Activated T-cell treated with anti-CD3 and anti-CD28 coated beads for 4 hours (primary cell): ENCODE measurements at places on chromosomes 12 and 14.

DNA sequence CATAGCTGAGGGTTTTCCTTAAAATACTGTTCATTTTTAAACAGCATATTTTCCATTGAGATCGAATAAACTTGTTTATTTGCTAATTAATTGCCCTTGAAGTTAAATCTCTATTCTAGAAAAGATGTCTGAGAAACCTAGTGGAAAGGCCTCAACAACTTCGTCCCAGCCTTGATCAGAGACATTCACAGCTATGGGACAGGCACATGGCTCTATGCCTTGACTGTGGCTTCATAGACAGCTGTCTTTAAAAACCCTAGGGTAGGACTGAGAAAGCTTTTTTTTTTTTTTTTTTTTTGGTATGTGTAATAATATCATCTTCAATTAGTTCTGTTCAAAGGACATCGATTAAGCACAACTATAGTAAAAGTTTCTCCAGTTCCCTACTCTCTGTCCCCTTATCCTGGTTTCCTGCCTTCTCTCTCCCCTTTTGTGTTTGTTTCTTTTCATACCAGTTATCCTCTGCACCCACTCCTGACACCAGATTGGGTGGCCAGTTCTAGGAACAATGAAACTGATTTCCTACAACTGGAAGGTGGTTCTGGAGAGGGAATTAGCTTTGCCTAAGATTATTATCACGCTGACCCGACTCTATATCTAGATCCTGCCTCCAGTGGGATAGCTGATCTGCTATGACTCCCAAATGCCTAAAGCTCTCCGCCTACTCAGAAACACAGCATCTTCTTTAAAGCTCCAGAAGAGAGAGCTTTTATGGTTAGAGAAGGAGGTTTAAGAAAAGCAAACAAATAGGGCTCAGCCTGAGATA is 20.3 kb downstream of the SOCS2 start:
- no peak for DNase-seq

GRCh38 chr12:12909228-12909994 is 18.0 kb downstream of the GPRC5A start:
- DNase-seq: no peak

GRCh38 chr12:75270157-75270556 is 60.0 kb downstream of the CAPS2 start:
- no peak for DNase-seq

DNA sequence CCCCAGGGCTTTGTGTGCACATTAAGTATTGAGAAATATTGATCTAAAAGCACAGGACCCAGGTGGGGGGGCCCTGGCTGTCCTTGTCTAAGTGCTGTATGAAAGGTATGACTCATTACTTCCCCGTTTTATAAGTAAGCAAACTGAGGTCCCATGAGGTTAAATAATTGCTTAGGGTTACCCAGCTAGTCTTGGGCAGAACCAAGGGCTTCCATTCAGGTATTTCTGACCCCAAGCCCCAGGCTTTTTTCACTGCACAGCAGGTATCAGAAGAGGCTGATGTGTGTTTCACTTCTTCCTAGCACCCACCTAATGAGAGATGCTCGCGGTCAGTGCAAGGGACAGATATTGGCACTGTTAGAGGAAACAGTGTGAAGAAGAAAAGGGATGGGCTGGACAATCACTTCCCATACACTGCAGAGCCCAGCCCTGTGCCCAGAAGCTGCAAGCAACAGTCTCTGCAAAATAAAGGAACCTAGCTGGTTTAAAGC is 4.7 kb upstream of the TC2N start:
- DNase-seq: peak; percentile 48

DNA sequence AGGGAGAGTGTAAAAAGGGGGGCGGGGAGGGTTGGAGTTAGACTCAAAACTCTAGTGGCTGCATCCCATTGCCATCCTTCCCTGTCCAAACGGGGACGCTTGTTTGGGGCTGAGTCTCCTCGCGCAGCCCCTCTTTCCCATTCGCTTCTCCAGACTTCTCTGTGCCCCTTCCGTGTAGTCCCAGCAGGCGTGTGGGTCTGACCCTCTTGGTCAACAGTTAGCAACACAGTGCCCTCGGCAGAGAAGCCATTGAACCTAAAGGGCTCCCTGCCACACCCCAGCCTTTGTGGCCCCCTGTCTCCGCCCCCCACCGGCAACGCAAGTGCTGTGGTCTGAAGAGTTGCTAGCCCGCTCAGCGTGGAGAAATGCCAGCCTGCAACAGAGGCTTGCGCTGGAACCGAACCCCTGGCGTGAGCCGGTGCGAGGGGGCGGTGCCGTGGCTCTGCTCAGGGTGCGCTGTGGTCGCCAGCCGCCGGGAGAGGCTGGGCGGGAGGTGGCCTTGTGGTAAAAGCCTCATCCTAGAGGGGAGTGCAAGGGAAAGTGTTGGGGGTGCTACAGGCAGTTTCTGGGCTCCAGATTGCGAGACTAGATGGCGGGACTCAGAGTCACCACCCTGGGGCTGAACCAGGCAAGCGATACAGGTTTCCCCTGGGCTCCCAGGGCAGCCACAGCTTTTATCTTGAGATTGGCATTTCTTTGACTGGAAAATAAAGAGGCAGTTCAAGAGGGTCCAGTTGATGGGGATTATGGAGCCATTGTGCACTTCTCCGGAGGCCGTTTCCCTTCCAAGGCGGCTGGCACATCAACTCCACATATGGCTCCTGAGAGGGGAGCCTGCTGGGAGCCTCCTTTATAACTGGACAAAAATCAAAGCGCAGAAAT is 2.1 kb downstream of the PLXNC1 start:
- DNase-seq: no peak

- DNase-seq: no peak
These were observed 5.3 kb upstream of the PSMD9 start for GRCh38 chr12:121883315-121883660.

GRCh38 chr14:64871344-64871743 is 8.4 kb downstream of the SPTB start:
- no peak for DNase-seq

DNA sequence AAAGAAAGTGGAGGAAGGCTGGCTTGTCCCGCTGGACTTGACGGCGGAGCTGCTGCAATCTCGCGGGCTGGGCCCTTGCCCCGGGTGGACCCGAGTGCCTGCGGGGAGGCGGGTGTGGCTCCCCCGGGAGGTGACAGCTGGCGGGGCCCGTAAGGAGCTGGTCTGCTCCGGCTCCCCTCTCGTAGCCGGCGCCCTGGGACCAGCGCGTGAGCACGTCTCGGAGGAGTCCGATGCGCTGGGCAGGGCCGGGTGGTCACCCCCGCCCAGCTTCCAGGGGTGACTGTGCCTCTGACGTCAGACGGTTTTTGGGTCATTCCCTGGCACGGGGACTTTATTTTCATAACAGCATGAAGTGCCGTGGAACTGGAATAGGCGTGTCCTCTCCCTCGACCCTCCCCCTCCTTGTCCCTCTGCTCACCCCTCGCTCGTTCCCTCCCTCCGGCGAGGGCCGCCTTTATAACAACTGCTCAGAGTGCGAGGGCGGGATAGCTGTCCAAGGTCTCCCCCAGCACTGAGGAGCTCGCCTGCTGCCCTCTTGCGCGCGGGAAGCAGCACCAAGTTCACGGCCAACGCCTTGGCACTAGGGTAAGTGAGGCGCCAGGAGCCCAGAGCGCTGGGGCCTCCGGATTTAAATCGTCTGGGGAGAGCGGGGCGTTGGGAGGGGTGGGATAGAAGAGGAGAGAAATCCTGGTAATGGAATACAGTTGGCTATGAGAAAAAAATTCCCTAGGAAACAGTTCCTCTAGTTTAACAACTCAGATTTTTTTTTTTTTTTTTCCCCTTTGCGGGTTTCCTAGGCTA is at the start of gene GPRC5A:
Gene GPRC5A, plus strand, starts transcription at position 483 of the 801 bp plus-strand sequence. CDS start 16,688 bp downstream, outside the sequence.
- DNase-seq: peak; percentile 14

DNA sequence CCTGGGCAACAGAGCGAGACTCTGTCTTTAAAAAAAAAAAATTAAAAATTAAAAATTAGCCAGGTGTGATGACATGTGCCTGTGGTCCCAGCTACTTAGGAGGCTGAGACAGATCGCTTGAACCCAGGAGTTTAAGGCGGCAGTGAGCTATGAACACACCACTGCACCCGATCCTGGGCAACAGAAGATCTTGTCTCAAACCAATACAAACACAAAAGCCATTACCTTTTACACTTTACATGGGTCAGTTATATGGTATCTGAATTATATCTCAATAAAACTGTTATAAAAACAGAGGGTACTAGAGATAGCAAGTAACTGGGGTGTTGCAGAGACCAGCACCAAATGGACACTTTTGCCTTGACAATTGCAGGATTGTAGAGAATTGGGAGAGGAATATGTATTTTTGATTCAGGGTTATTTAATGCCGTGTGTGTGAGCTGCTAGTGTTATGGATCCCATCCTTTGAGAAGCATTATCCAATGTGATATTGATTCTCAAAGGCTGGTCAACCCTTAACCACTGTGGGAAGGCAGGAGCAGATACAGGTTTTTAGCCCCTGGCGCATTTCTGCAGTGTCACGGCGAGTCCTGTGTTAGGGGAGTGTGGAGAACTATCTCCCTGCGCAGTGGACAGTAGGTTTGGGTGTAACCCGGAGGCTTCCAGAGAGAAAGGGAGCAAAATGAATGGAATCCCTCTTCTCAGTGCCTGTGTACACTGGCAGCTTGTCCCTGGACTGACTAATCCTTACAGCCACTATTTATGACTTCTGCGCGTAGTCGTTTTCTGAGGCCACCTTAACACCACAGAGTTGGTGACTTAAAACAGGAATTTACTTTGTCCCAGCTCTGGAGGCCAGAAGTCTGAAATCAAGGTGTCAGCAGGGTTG is 4.3 kb downstream of the PSMD9 start:
- no peak for DNase-seq

GRCh38 chr14:33412450-33412849 is 473.8 kb downstream of the NPAS3 start:
- no peak for DNase-seq

DNA sequence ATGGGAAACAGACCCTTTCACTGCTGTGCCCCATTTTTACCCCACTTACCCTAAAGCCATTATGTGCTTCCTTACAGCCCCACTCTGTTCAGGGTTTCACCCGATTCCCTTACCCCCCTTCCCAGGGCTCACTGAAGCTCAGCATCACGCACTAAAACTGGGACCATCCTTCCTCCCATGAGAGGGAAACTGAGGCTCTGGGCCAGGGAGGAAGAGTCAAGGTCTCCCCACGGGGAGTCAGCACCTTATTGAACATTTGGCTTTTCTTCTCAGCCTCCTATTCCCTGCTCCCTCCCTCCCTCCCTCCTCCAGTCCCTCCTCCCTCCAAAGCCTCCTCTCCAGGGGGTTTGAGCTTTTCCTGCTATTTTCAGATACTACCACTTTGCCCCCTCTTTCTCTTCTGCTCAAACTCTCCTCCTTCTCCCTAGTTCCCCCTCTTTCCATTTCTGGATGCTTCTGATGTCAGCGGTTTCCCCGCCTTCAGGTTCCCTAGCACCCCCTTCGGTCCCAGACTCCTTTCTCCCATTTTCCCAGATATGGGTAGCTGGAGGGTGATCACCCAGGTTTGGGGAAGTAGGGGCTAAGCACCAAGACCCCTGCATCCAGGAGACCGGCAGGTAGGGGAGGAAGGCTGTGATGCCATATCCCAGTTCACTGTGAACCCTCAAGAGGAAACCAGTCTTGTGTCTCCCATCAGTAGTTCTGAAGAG is 960 bp downstream of the GPR162 start:
- DNase-seq: no peak

DNA sequence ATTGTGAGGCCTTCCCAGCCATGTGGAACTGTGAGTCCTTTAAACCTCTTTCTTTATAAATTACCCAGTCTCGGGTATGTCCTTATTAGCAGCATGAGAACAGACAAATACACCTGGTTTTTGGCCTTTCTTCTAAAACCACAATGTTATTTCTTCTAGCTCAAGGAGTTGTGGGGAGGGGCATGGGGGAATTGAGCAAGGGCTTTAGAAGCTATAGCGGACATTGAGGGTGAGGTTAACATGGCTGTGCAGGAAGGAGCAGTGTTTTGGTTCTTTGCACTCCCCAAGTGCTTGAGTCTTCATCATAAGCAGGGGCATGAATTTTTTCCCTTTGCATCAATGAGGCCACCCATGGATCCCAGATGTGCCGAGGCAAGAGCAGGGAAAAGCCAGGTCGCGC is 86.8 kb downstream of the SPRING1 start:
- no peak for DNase-seq

DNA sequence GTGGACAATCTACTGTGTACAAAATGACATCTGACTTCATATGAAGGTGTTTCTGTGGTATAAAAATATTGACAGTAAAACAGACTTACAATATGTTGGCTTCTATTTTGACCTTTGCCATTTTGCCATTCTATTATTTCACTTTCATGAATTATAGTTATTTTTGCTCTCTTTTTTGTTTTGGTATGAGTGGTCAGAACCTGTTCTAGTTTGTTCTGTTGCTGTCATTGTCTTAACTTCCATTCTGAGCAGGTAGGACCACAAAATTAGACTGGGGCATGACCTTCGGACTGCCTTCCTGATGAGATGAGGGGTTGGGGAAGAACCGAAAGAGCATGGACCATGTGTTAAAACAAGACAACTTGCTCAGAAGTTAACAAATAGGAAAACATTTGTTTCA is 36.5 kb upstream of the IFNG-AS1 start:
- no peak for DNase-seq

- DNase-seq: peak; percentile 88
These were observed 50.5 kb downstream of the IRF2BPL start for GRCh38 chr14:76977793-76978720.

DNA sequence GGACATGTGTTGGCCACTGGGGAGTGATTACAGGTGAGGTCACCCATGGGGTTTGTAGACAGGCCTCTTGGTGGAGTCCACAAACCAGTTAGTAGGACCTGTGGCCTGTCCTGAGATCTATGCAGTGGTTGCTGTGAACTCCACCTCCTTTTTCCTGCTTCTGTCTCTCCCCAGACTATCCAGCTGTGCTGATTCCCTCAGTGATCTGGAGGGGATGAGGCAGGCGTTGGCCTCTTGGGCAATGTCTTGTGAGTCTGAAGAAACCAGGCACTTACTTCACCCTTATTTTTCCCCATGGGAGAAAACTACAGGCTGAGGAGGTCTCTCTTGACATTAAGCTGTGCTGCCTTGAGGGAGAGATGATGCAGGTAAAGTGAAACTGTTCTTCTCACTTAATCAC is 257.2 kb upstream of the PRICKLE1 start:
- no peak for DNase-seq

- DNase-seq: no peak
These were observed 11.6 kb downstream of the SIX1 start for GRCh38 chr14:60637479-60638315.

DNA sequence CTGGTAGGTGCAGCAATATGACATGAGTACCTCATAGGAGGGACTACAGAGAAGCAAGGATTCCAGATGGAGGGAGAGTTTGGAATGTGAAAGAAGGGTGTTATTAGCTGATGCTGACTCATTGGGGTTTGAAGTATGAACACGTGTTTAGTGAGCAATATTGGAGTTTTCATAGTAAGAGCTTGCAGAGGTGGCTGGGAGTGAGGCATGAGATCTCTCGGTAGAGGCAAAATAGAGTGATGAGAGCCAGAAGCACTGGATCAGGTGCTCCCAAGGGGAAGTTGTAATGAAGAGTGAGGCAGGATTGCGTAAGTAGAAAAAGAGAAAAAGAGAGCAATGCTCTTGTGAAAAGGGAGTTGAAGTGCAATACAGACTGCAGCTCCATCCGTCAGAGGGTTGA is 42.1 kb downstream of the MGST1 start:
- DNase-seq: no peak

DNA sequence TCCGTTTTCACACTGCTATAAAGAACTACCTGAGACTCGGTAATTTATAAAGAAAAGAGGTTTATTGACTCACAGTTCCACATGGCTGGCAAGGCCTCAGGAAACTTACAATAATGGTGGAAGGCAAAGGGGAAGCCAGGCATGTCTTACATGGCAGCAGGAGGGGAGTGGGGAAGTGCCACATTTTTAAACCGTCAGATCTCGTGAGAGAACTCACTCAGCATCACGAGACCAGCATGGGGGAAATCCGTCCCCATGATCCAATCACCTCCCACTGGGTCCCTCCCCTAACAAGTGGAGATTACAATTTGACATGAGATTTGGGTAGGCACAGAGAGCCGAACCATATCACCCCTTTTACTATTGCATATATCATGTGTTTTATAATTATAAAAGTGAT is 2.0 kb upstream of the PIGH start:
- no peak for DNase-seq
